ENCODE measurements at places on chromosomes 13 and 19.

DNA sequence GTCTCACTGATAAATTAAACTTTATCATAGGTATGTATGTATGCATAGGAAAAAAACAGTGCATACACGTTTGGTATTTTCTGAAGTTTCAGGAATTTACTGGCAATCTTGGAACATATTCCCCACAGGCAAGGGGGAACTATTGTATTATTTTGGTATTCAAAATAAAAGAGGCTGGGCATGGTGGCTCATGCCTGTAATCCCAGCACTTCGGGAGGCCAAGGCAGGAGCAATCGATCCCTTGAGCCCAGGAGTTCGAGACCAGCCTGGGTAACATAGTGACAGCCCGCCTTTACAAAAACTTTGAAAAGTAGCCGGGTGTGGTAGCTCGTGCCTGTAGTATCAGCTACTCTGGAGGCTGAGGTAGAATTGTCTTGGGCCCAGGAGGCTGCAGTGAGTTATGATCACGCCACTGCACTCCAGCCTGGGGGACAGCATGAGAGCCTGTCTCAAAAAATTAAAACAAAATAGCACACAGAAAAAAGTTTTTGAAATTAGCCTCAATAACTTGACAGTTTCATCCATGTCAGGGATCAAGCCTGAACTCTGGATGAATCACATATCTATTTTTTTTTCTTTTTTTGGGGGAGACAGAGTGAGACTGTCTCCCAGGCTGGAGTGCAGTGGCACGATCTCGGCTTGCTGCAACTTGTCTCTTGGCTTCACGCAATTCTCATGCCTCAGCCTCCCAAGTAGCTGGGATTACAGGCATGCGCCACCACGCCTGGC, 29.1 kb upstream of the HOMER3 start:
- no peak for DNase-seq

DNA sequence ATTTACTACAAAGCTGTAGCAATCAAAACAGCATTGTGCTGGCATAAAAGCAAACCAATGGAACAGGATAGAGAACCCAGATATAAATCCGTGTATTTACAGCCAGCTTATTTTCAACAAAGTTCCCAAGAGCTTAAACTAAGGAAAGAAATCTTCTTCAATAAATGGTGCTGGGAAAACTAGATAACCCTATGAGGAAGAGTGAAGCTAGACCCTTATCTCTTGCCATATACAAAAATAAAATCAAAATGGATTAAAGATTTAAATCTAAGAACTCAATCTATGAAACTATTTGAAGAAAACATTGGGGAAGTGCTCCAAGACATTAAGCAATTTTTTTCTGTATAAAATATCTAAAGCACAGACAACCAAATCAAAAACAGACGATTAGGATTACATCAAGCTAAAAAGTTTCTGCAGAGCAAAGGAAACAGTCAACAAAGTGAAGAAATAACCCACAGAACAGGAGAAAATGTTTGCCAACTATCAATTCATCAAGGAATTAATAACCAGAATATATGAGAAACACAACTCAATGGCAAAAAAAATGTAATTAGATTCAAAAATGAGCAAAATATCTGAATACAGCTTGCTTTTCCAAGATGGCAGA, 480.7 kb downstream of the LMO7 start:
- no peak for DNase-seq

- no peak for DNase-seq
Observed at GRCh38 chr13:41492432-41493260, 35.3 kb downstream of the RGCC start.

- no peak for DNase-seq
Observed at GRCh38 chr13:44004878-44005277, 125.2 kb downstream of the LACC1 start.

- DNase-seq: no peak
Observed at GRCh38 chr13:51733374-51734298, 70.3 kb downstream of the DHRS12 start.

- no peak for DNase-seq
Observed at GRCh38 chr13:100714478-100714877, 39.9 kb upstream of the TMTC4 start.
